Naive B cell (primary cell): ENCODE measurements at places on chromosomes 3 and 15.

DNA sequence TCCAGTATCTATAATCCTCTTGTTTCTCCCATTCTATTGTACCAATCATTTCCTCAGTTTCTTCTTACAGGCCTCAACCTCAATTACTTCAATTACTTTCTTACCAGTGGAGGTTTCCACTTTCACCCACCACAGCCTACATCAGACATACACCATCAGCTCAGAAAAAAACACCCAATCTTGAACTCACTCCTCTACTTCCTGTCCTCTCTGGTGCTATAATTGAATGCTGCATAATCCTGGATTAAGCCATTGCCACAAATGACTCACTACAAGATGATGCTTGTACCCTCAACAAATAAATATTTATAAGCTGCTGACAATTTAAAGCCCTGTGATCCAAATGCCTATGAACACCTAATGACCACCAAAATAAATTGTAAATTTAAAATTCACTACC is 18.5 kb downstream of the RYK start:
- no peak for DNase-seq

- DNase-seq, result no peak
Observed at GRCh38 chr15:88467935-88468528, 524 bp downstream of the MRPS11 start.

DNA sequence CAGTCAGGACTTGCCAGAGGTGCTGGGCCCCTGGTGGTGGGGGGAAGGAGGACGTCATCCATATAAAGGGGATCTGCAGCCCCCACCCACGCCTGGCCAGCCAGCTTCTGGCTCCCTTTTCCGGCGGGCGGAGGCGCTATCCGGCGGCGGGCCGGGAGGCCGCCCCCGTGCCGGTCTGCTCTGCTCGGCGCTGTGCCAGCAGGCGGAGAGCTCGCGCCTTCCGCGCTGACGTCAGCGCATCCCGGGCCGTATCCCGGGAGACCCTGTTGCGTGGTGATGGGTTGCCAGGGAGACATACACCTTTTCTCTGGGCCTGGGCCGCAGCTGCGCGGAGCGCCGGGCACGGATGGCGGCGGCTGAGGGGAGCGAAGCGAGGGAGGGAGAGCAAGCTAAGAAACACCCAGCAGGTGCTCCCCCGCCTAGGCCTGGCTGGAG is 1.1 kb downstream of the FAM131A start:
- no peak for DNase-seq

GRCh38 chr3:157374933-157375332 is 61.7 kb upstream of the PTX3 start:
- DNase-seq, result no peak

- DNase-seq, result no peak
Observed at GRCh38 chr3:15086699-15087098, 12.2 kb downstream of the RBSN start.

DNA sequence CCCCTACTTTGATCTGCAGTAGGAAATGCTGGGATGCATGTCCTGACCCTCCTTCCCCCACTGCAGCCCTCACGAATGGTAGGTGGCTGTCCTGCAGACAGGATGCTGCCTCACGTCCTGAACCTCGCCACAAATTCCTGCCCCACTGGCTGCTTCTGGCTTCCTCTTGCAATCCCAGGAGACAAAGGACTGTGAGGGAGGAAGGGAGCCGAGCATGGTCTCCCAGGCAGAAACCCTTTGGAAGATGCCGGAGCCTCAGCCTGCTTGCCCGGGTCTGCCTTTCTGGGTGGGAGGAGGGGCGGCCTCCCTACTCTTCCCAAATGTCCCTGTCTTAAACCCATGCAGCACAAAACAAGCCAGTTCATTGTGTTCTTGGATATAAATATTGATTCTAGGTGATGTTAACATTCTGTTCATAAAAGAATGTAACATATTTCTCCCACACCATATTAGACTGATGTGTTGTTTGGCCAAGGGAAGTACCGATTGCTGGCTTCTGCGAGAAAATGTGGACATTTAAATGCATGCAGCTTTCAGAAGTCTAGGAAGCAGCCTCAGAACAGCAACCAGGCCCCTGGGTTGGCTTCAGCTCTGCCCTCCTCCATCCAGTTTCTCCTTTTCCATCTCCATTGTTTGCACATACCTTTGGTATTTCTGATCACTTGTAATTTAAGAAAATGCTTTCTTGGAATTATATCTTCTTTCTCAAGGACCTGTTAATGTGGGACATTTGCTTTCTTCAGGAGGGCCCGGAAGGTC is 75.3 kb downstream of the HMG20A start:
- DNase-seq, result no peak

DNA sequence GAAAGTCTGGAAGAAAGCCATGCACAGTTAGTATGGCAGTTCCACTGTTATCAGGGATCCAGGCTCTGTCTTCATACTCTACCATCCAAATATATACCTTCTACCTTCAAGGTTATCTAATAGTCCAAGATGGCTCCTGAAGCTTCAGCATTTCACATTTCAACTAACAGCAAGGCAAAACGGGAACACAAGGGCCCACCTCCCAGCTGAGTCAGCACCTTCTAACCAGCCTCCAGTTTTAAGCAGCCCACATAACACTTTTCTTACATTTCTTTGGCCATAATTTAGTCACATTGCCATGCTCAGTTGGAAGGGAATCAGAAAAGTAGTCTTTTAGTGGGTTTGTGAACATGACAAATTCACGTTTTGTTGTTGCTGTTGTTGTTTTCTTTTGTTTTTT is 15.4 kb upstream of the MSL2 start:
- no peak for DNase-seq

DNA sequence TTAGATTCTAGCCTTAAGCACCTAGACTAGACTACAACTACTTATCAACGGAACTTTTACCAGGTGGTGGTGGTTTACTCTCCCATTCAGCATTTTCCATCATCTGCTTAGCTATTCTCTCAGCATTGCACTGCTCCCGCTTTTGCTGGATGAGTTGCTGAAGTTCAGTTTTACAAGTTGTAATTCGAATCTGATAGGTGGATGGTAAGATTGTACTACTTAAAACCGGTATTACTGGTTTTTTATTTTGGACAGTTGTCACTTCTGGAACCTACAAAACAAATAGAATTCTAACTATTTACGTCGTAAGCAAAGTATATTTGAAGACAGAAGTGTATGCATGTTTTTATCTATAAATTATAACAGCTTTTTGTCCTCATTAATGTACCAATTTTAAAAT is 41.1 kb downstream of the PIK3R4 start:
- DNase-seq, result no peak
